ENCODE measurements at places on chromosomes 12 and 14.

DNA sequence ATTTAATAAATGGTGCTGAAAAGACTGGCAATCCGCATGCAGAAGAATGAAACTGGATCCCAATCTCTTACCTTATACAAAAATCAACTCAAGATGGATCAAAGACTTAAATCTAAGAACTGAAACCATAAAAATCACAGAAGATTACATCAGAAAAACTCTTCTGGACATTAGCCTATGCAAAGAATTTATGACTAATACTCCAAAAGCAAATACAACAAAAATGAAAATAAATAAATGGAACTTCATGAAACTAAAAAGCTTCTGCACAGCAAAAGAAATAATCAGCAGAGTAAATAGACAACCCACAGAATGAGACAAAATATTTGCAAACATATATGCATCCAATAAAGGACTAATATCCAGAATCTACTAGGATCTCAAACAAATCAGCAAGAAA lies 14.3 kb upstream of the CLEC1A start:
- no peak for DNase-seq

DNA sequence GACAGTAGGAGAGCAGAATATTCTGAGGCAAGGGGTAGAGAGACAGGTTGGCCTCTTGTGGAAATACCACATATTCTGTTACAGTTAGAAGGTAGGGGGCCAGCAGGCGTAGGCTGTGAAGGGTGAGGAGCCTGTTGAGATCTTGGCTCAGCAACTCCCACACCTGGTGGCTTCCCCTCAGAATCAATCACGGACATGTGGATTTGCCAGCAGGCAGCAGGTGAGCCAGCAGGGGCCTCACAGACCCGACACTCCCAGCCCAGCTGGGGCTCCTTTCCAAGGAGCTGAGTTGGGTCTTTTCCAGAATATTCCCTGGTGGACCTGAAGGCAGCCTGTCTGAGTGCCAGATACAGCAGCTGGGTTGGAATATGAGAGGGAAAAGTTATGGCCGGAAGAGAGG lies 150.0 kb upstream of the CRY1 start:
- no peak for DNase-seq

DNA sequence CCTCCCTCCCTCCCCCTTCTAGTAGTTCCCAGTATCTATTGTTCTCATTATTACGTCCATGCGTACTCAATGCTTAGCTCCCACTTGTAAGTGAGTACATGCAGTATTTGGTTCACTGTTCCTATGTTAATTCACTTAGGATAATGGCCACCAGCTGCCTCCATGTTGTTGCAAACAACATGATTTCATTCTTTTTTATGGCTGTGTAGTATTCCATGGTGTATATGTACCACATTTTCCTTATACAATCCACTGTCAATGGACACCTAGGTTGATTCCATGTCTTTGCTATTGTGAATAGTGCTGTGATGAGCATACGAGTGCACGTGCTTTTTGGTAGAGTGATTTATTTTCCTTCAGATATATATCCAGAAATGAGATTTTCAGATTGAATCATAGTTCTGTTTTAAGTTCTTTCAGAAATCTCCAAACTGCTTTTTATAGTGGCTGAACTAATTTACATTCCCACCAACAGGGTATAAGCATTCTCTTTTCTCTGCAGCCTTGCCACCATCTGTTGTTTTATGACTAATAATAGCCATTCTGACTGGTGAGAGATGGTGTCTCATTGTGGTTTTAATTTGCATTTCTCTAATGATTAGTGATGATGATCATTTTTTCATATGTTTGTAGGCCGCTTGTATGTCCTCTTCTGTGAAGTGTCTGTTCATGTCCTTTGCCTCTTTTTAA lies 17.9 kb upstream of the CLEC7A start:
- no peak for DNase-seq

- no peak for DNase-seq
Measured at GRCh38 chr12:128763395-128763794, 60.4 kb downstream of the SLC15A4 start.

DNA sequence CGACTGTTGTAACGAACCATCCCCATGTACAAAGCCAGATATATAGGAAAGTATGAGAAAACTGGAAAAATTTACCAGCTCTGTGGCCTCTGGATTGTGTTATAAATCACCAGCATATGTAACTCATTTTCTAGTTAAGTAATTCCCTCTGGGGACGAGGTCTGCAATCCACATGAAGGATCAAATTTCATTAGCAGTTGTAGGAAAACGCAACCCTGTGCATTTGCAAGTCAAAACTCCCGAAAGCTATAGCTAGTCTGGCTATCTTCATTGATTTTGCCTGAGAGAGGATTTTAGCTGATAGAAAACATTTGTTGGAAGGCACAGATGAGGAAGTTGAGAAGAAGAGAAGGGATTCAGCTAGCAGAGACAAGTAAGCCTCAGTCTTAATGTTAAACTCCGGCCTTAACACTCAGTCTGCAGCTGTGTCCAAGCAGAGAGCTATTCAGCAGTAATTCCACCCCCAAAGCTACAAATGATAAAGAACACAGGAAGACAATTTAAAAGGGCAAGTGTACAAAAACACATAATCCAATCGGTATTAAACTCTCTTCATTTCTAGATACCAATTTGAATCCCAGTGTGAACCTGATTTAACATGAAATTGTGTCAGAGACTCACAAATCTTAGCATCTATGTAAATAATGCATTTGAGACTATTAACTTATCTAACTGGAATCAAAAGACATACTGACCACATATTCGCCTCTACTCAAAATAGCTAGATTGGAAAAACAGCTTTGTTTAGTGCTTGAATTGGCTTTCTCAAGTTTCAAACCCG lies 54.2 kb upstream of the CERS5 start:
- no peak for DNase-seq

- no peak for DNase-seq
Measured at GRCh38 chr12:45975506-45975905, 14.9 kb downstream of the SCAF11 start.

GRCh38 chr14:94575730-94576585 lies 5.3 kb upstream of the SERPINA5 start:
- no peak for DNase-seq

DNA sequence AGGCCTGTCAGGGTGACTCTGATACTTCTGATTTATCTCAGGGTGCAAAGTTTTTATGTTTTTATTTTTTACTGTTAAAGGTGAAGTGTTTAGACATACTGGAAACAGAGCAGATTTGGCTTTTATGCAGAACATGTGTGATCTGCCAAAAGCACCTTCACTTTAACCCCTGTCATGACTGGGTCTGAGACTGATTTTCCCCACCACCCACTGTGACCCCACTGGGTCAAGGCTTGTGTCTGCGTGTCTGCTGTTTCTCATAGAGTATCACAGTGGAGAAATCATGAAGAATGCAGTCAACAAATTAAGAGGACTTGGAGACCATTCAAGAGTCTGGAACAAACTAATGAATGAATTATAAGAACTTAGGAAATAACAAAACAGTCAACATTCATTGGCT lies 131.2 kb downstream of the SPTSSA start:
- DNase-seq, result no peak

DNA sequence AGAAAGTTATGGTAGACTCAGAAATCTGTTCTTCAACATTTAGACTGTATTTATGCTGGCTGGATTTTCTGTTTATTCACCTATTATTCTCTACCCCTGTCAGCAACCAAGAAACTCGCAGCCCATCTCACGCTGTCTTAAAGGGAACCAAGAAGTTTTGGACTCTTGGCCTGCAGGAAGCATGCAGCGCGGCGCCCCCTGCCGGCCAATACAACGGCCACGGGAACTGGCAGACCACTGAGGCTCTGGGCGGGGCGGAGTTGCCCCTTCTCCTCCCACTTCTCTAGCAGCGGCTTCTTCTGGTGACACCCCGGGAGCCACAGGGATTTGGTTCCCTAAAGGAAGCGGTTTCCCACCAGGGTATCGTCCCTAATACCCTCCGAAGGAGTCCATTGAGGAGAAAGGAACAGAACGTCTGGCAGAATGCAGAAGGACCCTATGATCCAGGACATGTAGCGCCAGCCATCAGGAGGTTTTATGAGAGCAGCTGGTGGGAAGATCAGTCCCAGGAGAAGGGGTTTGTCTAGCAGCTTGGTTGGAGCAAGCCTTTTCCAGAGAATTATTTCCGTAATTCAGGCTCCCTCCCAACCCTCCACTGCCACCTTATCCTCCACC lies 21.0 kb upstream of the RNASE2 start:
- no peak for DNase-seq

DNA sequence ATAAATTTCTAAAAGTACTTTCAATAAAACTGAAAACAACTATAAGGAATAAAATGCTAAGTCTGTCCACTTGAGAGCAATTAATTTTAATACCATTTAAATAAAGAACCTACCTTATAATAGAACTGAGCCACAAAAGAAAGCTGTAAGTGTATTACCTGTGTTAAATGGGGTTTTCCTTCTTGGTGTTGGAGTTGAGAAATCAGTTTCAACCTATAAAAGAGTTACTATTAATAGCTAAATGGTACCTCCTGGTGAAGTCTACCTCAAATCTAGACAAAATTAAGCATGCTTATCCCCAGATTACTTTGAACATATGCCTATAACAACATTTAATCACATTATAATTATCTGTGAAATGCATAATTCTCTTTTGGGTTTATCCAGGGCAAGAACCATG lies 48.8 kb downstream of the MIS18BP1 start:
- DNase-seq, result no peak

GRCh38 chr12:75389061-75389460 lies 1.8 kb upstream of the GLIPR1L2 start:
- DNase-seq, result no peak

DNA sequence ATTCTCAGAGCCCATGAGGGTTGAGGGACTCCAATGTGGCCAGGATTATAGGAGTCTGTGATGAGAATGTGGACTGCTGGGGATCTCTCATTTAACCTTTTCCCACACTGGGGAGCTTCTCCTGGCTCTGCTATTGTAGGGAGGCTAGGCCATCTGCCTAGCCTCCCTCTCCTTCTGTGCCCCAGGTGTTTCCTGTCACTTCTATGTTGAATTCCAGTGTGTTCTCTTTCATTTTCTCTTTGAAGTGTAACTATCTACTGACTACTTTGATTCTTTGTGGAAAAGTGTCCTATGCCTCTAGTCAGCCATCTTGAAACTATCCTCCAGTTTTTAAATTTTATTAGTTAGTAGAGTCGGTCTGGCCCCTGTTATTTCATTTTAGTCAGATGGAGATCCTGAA lies 53.4 kb upstream of the ABCD2 start:
- no peak for DNase-seq

- DNase-seq, result no peak
Measured at GRCh38 chr12:80504389-80505163, 60.5 kb downstream of the PTPRQ start.

DNA sequence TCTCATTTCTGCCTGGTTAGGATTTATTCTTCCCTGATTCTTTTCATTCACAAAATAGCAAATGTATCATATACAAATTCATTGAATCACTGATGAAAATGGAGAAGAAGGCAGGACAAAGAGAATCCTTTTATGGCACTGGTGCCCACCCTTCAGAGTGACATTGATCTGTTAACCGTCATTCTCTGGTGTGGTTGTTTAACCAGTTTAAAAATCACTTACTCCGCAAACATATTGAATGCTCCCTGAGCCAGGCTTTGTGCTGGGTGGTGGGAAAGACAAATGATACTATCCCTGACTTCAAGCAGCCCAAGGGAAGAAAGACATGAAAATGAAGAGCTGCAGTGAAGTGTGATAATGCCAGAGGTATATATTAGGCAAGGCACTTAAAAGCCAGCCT lies 187.5 kb upstream of the SLC38A2 start:
- no peak for DNase-seq

DNA sequence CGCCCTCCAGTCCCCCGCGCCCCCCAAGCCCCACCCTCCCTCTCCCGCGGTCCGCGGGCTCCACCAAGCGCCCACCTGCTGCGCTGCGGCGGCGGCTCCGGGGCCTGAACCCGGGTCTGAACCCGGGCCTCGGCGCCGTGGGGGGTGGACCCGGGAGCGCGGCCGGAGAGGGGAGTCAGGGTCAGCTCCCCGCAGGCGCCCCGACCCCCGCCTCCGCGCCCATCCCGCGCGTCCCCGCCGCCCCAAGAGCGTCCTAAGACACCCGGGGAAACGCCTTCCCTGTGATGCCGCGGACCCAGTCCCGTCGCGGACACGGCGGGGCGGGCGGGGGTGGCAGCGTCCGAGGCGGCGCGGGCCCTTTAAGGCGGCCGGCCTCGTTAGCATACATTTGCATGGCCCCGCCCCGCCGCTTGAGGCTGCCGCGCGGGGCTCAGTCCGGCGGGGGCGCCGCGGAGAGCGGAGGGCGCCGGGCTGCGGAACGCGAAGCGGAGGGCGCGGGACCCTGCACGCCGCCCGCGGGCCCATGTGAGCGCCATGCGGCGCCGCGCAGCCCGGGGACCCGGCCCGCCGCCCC lies at the start of gene MMP17:
TSS of gene MMP17 (plus strand) at position 433 of the 574 bp plus-strand sequence. CDS start at position 535, 102 bp downstream.
- DNase-seq, result no peak

- DNase-seq, result no peak
Measured at GRCh38 chr12:13094367-13094766, 9.1 kb downstream of the GSG1 start.

GRCh38 chr12:27508736-27509431 lies 15.1 kb upstream of the PPFIBP1 start:
- no peak for DNase-seq

DNA sequence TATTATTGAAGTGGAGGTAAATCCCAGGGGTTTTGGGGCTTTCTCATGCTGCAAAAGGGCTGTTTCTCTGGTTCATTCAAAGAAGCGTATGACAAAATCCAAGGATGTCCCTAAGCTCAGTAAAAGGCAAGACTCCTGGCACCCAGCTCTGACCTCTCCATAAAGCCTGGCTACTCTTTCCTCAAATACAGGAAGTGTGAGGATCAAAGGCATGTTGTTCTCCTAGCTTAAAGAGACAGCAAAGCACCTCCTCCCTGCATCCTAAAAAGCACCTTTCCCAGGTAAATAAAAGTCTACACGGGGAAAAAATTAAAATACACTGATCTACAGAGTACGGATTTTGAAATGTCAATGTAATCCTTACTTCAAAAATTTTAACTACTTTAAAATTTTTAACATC lies 118.6 kb downstream of the LMNTD1 start:
- no peak for DNase-seq

- DNase-seq, result peak; percentile 46
Measured at GRCh38 chr12:121494093-121494787, 86.6 kb downstream of the KDM2B start.

GRCh38 chr12:50453872-50454271 lies 50.9 kb upstream of the DIP2B start:
- no peak for DNase-seq

- no peak for DNase-seq
Measured at GRCh38 chr14:87785897-87786296, 207.1 kb downstream of the GALC start.

GRCh38 chr12:124994437-124994975 lies 1.1 kb downstream of the BRI3BP start:
- no peak for DNase-seq

- DNase-seq, result no peak
Measured at GRCh38 chr12:39846971-39847650, 227.5 kb upstream of the ABCD2 start.

- no peak for DNase-seq
Measured at GRCh38 chr14:89493877-89494634, 77.0 kb upstream of the FOXN3 start.

All from stimulated activated CD8-positive, alpha-beta memory T cell treated with anti-CD3 and anti-CD28 coated beads, Interleukin-7, amount 100 ng/mL, for 1 hour (primary cell).